GM12878 (cell line): ENCODE measurements at places on chromosomes 5 and 9.

DNA sequence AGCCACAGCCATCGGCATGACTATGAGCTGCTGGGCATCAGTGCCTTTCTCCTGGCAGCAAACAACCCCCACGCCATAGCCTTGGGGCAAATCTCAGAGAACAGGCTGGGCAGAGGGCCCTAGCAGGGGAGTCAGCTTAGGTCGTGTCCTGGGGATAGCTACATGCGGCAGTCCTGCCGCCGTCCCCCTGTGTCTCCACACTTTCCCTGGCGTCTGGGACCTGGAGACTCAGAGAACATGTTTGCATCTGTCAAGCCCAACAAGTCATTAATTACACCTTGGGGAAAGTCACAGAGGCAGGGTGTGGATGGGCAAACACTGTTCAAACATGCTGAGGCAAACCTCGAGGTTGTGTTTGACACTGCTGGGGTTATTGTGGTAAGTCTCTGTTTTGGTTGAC is 123.6 kb downstream of the C5orf15 start:
- DNase-seq = no peak

DNA sequence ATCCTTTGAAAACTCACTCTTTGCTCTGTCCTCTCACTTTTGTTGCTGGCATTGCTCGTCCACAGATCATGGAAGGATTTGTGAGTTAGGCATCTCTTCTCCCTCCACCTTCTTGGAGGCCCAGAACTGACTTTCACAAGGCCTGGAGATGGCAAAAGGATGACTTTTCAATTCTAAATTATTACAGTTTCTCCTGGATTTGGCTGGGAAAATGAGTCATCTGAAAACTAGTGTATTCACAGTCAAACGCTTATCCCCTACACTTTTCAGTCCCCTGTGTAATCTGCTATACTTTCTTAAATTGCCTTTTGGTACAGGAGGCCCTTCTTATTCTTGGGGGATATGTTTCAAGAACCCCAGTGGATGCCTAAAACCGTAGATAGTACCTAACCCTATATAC is 35.6 kb downstream of the ADRA1B start:
- DNase-seq = no peak

- no peak for DNase-seq
These were observed 17.1 kb downstream of the TMEM8B start for GRCh38 chr9:35845824-35846771.

GRCh38 chr5:133052317-133053175 is 733 bp downstream of the HSPA4 start:
- DNase-seq = no peak

- DNase-seq = no peak
These were observed 90.6 kb downstream of the LIFR start for GRCh38 chr5:38465702-38466423.

- DNase-seq = no peak
These were observed 4.3 kb downstream of the GFM2 start for GRCh38 chr5:74762599-74762998.

- DNase-seq = peak; percentile 90
These were observed 120.2 kb upstream of the GRHPR start for GRCh38 chr9:37302277-37302676.
